T-helper 2 cell treated with Interferon-gamma antibody and Interleukin-4, amounts not matched to agents 5 μg/mL and 100 μg/mL, for 36 hours (primary cell): ENCODE measurements at places on chromosomes 7 and 10.

DNA sequence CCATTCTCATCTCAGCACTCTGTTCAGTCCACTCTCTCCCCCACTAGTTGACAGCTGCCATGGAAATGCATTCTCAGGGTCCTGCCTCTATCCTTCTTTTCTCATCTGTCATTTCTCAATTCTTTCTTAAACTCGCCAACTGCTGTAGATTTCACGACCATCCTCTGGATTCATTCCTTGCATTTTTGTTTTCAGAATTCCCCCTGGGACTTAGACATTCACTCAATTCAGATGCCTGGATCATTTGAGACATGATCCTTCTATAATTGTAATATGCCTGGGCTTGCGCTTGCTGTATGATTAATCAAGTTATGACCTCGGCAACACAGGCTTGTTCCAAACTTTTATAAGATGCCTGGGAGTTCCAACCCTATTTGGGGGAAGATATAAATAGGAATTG is 104.5 kb downstream of the RAB11FIP2 start:
- no peak for DNase-seq

DNA sequence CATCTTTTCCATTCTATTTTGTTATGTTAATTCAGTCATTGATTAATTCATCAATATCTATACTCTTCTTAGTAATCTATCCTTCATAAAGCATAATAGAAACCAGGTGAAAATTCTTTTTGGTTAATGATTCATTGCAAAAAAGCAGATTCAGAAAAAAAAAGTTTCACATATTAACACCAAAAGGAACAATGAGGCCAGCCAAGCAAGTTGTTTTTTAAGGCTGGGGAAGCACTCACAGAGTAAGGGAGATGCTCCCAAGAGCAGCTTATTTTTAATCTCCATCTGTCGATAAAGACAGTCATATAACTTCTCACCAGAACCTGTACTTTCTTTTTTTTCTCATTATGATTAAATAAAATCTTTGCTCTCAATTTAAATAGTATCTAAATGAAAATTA is 95.8 kb downstream of the CACNA2D1 start:
- DNase-seq, result no peak

DNA sequence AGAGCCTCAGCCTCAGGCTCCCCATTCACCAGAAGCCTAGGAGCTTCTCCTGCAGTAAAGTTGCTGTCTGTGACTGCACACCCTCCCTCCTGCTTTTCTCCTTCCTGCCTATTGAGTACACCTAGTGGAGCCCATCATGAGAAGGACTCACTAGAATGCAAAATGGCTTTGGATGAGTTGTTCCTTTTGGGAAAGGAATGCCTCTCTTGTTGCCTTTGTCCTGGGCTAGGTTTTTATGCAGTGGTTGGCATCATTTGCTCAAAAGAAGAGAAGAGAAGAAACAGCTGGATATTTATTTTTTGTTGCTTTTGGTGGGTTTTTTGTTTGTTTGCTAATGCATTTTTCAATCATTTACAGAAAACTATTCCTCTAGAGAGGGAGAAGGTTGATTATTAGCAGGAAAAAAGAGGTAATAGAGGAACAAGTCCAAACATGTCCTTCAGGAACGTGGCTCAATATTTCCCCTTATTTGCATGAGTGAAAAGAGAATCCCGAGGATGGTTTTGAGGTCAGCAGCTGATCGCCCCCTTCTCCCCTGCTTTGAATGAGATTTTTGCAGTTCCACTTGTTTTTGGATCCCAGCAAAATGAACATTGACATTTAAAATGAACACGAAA is 369.9 kb upstream of the NRP1 start:
- no peak for DNase-seq

DNA sequence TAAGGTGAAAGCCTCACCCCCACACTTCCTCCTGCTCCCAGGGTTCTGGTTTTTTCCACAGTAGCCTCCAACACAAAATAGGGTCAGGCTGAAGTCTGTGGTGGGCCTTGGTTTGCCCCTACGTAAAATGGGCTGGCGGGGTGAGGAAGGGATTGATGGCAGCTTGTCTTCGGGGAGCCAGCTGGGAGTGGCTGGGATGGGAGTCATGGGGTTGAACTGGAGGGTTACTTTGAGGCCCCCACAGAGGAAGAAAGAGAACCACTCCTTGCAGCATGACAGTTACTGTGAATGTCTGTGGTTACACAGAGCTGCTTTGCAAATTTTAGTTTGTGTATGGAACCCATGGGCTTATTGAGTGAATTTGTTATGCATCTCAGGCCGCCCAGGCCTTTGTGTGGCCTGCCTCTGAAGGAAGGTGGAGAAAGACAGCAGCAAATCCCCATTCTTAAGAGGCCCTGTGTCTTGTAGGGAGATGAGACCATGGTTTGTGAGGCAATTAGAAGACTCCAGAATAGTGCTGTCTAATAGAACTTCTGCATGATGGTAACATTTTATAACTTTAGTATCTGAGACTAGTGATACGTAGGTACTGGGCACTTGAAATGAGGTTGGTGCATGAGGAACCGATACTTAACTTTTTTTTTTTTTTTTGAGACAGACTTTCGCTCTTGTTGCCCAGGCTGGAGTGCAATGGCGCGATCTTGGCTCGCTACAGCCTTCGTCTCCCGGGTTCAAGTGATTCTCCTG is 8.1 kb downstream of the TRIM8 start:
- no peak for DNase-seq

DNA sequence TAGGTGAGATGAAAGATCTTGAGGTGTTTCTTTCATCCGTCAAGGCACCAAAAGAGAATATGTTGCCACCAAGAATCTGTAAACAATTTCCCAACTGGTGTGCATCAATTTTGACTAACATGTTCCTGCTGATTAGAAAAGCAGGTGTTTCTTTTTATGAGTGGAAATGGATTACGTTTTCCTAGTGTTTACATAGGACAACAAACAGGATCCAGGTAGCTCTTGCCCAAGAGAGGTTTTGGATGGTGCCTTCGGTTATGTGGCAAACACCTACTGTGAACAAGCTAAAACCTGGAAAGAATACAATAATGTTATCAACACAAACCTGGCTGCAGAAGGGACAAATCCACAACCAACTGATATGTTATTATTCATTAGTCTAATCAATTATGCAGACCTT is 53.6 kb upstream of the WNT16 start:
- DNase-seq, result no peak

DNA sequence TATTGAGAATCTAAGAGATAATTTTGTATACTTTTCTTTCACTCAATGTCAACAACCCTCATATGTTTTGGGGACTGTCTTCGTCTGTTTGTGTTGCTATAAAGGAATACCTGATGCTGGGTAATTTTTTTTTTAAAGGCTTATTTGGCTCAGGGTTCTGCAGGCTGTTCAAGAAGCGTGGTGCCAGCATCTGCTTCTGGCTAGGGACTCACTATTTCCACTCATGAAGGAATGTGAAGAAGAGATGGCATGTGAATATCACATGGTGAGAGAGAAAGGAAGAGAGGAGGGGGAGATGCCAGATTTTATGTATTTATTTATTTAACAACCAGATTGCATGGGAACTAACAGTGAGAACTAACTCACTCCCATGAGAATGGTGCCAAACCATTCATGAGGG is 827.4 kb upstream of the PHF14 start:
- no peak for DNase-seq

DNA sequence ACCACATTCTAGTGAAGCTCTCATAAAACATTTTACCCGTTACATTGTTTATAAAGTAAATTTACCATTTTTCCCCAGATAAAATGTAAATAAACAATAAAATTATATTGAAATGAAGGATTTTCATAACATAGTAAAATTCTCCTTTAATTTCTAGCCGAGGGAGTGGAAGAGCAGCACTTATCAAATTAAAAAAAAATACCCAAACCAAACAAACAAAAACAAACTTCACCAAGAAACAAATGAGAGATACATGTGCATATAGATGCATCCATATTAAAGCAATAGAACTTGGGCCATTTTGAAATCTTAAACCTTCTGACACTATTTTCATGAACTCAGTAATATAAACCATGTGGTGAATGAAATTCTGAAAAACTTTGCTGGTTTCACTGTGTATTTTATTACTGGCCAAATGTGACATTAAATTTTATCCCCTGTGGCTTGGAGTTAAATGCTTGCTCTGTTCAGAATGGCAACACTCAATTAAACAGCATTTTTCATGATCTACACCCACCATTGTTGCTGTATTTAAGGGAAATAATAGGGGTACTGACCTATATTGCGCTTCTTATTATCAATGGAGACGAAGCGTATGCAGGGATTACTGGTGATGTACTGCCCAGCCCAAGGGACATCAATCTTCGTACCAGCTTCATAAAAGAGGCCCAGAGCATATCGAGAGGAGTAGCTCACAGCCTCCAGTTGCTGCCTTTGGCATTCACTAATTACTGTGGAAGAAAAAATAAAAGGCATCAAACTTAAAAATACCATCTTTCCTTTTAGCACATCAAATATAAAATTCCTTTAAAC is 220.9 kb downstream of the RNLS start:
- no peak for DNase-seq

GRCh38 chr10:33681595-33681994 is 347.1 kb upstream of the NRP1 start:
- DNase-seq, result no peak

- DNase-seq, result no peak
These were observed 93.5 kb downstream of the AKAP9 start for GRCh38 chr7:92034116-92034515.

- DNase-seq, result no peak
These were observed 29.1 kb downstream of the CPED1 start for GRCh38 chr7:121017586-121017985.

DNA sequence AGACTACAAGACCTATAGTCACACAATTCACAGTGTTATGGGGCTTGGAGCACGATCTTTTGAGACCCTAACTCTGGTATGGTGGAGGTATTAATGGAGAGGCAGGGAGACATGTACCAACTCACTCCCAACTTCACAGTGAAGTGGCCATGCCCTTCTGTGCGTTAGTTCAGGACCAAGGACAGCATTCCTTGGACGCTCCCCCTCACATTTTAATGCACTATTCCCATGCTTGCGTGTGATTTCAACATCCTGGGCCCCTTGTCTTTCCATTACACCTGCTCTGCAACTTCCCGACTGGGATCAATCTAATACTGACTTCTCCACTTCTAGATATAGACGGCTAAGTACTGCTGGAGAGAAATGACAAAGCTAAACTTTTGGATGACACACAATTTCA is 72.7 kb downstream of the PLCE1 start:
- DNase-seq, result no peak

DNA sequence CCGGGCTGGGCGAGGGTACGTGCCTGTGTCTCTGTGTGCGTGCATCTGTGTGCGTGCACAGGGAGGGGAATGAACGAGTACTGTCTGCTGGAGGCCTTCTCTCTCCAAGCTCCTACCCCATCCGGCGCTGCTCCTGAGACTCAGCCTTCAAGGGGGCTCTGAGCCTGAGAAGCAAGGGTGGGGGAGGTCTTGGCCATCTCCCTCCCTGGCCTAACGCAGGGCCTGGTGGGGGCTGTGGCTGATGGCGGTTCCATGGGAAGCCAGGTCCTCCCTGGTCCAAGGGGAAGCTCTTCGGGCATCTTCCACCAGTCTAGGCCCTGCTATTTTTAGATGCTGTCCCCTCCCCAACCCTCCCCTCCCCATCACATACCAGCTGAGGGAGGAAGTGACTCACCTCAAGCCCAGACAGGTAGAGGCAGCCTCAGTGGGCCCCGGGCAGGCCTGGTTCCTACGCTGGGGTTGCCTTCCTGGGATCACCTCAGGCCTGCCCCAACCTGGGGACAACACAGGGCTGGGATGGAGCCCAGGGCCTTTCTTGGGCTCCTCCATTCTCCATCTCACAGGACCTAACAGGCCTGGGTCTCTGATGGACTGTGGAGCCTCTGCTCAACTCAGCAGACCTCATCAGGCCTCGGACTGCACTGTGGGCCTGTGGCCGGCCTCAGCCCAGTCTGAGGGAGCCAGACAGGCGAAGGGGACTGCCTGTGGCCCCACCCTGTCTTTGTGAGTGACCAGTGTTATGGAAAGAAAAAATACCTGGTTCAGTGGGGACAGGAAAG is 32.2 kb downstream of the DNAJB12 start:
- DNase-seq, result no peak

DNA sequence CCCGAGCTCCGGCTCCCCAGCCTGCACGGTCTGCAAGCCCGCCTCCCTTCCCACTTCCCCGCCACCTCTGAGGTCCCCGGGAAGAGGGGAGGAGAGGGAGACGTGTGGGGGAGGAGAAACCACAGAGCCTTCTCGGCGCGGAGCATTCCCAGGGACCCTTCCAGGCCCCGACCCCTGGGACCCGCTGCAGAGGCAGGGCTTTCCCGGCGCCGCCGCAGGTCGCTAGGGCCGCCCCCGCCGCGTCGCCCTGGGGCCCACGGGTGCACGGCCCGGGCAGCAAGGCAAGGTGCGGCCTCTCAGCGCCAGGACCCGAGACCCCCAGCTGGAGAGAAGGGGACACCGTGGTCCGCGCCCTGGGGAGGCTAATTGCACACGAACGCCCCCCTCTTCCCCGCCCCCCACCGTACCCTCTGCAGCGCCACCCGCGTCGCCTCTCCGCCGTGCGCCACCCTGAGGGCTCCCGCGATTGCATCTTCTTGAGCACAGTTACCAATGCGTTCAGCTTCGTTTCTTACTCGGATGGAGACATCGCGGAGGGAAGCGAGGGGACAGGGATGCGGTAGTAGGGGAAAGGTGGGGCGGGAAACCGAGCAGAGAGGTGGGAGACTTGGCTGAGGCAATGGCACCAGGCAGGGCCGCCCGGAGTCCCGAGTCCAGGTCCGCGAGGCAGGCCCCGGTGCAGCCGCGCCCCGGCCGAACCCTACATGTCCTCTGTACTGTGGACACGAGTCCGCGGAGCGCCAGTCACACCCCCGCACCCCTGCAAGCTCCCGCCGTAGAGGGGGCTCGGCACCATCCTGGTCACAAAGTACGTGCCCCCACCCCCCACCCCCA is 28.9 kb downstream of the SKIDA1 start:
- DNase-seq, result peak; percentile 39

DNA sequence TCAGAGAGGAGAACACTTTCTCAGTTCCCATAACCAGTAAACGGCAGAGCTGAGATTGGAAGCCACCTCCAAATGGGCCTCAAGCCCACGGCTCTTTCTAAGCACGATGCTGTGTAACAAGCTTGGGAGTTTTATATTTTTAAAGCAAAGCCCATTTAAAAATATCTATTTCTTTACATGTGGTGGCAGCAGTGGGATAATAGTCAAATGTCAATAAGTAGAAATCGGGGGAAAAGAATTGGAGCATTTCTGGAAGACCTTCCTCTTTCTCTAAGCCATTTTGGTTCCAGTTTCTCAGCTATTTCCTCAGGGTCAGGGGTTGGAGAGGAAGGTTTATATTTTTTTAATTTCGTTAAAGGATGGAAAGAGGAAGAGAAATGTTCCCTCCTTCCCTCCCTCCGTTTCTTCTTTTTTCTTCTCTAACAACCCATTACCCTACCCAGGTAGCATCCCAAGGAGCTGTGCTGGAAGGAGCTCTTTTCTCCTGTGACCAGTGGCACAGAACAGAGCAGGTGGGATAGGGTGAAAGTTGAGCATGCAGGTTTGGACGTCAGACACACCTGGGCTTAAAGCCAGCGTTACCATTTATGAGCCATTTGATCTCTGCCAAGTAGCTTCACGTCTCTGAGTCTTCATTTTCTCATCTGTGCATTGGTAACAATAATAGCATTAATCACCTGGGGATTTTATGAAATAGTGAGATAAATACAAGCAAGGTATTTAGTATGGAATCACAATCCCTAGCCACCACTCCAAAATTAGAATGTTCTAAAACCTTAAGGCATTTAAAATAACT is 515.7 kb downstream of the RPS24 start:
- no peak for DNase-seq
